ENCODE measurements at places on chromosomes 3 and 15.

GRCh38 chr3:128215800-128216495, 62.7 kb downstream of the EEFSEC start:
- no peak for DNase-seq

DNA sequence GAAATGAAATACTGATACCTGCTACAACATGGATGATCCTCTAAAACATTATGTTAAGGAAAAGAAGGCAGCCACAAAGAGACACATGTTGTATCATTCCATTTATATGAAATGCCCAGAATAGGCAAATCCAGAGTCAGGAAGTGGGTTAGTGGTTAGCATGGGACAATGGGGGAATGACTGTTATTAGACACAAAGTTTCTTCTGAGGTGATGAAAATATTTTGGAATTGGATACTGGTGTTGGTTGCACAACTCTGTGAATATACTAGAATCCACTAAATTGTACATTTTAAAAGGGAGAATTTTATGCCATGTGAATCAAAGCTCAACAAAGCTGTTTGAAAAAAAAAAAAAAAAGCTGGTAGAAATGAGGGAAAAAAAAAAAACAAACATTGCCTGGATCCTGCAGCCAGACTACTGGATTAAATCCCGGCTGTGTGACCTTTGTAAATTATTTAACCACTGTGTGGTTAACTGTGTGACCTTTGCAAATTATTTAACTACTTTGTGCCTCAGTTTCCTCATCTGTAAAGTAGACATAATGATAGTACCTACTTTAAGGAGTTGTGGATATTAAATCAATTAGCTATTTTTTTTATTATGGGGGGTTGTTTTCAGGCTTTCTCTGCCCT, 75.6 kb upstream of the PRICKLE2 start:
- DNase-seq = no peak

DNA sequence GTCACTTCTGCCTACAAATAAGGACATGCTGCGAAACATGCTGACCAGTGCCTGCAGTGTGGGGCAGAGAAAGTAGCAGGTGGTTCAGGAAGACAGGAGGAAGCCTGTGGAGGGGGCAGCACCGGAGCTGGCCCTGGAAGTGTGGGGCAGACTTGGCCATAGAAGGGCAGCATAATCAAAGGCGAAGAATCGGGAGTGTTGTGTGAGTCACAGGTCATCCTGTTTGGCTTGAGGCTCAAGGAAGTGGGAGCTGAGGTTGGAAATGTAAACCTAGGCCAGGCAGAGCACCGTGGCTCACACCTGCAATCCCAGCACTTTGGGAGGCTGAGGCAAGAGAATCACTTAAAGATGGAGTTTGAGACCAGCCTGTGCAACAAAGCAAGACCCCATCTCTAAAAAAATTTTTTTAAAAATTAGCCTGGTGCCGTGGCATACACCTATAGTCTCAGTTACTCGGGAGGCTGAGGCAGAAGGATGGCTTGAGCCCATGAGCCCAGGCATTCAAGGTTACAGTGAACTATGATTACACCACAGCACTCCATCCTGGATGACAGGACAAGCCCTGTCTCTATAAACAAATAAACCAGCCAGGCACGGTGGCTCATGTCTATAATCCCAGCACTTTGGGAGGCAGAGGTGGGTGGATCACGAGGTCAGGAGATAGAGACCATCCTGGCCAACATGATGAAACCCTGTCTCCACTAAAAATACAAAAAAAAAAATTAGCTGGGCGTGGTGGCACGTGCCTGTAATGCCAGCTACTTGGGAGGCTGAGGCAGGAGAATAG, 54.0 kb downstream of the FAM43A start:
- DNase-seq = no peak

- no peak for DNase-seq
Measured at GRCh38 chr3:177647341-177647740, 450.1 kb upstream of the TBL1XR1 start.

DNA sequence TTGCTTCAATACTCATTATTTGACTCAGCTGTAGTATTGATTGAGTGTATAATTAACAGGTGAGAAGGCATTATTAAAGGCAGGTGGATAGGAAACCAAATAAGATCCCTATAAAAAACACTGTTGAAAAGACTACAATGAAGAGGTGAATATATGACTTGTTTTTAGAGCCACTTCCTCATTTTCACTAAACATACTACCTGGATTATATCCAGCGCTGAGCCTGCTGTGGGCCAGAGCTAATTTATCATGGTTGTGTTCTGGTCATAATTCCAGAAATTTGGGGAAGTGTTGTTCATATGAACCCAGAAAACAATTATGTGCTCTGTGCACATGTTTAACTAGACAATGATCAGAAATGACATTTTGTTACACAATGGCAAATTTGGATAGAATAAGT, 235.3 kb upstream of the MME start:
- DNase-seq = no peak

DNA sequence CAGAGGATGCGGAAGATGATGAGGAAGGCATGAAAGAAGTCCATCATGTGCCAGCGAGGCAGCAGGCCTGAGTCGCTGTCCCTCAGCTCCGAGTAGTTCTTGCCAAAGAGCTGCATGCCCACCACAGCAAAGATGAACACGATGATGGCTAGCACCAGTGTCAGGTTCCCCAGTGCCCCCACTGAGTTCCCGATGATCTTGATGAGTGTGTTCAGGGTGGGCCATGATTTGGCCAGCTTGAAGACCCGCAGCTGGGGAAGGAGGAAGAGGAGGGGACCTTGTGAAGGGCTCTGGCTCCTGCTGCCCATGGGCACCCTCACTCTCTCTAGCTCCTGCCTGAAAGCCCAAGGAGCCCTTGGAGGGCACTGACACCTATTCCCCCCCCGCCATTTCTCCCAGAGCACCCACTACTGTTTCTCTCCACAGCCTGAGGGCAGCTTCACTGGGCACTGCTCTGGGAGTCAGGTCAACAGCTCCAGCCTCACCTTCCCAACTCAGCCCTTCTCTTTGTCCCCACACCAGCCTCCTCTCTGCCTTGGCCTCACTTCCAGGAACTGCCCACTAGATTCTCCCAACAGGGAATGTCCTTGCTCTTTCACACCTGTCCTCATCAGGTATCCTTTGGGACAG, 63.6 kb downstream of the SCN5A start:
- DNase-seq = no peak

DNA sequence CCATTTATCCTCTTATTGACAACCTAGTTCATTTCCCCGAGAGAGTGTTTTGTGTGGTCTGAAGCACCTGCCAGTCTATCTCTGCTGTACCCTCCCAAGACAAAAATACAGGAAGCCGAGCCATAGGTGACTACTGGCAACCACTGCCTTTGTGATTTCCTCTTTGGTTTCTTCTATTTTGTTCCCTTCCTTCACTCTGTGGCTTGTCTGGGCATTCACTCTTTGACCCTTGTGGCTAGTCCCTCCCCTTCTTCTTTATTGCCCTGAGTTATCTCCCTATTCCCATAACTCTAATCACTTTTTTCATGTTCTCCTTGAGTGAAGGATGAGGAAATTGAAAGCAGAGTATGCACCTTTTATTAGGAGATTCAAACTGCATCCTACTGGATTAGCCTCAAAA, at the start of gene ADGRG7:
ADGRG7 (plus strand) TSS at position 297 of the 400 bp plus-strand sequence. CDS start 256 bp downstream, outside the sequence.
- no peak for DNase-seq

GRCh38 chr15:34490417-34491193, 53.0 kb upstream of the GOLGA8A start:
- no peak for DNase-seq

DNA sequence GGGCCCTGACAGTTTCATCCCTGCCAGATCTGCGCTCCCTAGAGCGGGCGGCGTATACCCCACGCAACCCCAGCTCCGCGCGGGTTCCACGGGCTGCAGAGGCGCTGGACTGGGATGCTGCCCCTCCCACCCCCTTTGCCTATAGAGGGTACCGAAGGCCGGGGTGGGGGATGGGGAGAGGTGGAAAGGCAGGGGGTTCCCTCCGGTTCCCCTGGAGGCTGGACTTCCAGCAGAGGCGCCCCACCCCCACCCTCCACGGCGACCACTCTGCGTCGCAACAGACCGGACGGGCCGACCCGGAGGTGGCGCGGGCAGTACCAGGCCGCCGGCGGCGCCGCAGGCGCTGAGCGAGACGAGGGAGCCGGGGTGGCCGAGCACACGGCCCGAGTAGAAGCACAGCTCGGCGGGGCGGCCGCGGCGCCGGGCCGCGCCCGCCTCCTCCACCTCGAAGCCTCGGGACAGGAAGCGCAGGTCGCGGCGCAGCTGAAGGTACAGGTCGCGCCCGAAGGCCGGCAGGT, 995 bp downstream of the ADAMTS17 start:
- DNase-seq = no peak

DNA sequence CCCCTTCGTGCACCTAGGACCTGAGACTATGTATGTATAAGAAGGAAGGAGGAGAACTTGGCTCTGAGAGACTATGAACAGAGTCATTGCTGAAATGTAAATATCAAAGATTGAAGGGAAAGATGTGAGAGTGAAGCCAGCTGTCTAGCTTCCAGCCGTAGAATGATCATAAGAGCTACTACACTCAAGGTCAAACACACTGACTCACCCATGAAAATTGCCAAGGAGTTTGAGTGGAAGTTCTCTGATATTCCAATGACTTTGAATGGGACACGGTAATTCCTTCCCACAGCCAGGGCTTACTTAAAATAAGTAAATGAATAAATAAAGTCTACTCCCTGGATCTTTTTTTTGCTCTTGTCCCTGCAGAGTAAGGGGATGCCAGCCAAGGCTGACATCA, 398.9 kb upstream of the TPRG1 start:
- DNase-seq = no peak

- no peak for DNase-seq
Measured at GRCh38 chr3:121821421-121822199, 13.2 kb downstream of the IQCB1 start.

DNA sequence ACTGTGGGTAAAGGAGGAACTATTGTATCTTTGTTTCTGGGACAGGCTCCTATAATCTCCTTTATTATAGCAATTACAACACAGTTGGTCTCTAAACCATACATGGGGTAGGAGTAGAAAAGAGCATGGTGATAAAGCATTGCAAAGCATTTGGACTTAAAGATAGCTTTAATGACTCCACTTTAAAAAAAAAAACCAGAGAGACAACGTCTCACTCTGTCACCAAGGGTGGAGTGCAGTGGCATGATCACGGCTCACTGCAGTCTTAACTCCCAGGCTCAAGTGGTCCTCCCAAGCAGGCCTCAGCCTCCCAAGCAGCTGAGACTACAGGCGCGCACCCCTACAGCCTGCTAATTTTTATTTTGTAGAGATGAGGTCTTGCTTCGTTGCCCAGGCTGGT, 68.2 kb downstream of the DENND4A start:
- no peak for DNase-seq

DNA sequence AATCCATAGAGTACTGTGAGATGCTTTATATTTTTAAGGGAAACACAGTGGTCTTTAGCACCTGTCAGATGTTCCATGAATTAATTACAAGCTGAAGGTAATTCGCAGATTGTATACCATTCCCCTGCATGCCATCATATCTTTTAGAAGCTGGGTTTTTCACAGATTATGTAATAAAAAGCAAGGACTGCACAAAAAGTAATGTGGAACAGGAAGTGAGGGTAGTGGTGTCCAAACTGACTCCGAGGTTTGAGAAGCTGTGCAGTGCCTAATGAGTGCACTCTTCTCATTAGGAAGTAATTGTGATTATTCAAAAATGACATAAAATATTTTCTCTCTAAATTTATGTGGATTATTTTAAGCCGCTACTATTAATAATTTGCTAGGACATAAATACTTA, 123.2 kb downstream of the GOLIM4 start:
- DNase-seq = no peak

DNA sequence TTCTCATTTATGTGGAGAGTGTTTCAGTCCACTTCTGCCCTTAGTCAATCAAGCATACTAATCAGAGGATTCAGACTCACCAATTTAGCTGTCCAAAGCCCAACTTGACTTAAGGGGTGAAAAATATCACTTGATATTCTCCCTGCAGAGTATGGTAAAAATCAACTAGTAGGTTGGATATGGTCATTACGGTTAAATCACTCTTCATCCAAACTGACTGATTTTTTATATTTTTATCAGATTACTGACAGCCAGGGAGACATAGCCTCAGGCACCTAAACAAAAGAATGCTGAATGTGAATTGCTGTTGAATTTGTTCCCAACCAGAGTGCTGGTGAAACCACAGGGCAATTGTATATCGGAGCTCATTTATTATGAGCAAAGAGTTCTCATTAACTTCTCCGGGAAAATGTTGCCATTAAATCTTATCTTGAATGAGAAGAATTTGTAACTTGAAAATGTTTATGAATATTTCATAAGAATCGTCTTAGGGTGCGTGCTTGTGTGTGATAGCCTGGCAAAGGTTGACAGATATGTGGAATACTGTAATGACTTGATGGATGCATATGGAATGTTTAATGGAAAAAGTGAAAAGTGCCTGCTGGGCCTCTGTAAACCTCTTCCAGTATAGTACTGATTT, 411.2 kb downstream of the NAALADL2 start:
- no peak for DNase-seq

DNA sequence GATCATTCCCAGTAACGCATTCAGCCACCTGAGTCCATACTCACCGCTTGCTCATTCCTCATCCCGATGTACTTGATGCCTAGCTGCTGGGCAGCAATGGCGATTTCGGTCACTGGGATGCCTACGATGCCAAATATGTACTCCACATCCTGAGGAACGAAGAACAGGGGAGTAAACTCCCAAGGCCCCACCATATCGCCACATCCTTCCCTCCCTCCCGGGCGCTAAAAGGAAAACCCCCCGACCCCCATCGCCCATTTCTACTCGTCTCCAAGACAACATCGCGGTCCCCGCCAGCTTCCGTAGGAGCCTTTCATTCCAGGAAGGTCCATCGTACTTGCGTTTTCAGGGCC, 347 bp downstream of the HACL1 start:
- no peak for DNase-seq

DNA sequence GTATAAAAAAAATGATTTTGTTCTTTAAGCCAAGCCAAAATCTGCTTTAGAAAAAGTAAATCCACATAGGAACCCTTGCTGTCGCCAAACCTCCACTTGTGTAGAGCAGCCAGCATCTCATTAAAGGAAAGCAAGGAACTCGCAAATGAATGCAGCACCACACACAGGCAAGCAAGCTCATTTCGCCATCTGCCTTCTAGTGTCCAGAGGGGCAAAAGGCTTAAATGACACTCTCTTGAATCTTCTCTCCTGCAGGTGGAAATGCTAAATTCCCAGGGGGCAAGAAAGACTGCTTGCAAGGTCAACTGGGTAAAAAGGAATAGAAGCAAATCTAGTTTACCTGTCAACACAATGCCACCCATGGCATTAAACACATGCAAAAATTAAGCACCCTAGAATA, 2.4 kb downstream of the MB21D2 start:
- no peak for DNase-seq

DNA sequence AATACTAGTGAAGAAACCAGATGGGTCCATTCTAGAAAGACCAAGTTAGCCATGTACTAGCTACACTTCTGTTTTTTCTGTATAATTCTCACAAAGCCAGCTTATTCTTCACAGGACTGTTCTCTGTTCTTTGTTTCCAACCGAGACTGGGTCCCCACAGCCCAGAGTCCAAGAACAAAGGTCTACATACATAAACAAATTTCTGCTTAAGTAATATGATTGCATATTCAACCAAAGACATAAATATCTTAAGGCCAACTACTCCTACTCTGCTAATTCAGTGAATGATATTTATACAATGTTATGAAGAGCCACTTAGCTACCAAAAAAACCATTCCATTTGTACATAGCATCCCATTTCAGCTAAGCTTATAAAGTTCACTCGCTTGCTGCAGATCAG, 299.8 kb upstream of the CCDC54 start:
- DNase-seq = no peak

Data from activated T-helper 1 cell treated with Interleukin-2 at 50 U/mL for 16 hours (primary cell).